ENCODE measurements at places on chromosomes 5 and 9.
A peak's percentile ranks its signal among the peaks of the same experiment; 100 is the strongest.

DNA sequence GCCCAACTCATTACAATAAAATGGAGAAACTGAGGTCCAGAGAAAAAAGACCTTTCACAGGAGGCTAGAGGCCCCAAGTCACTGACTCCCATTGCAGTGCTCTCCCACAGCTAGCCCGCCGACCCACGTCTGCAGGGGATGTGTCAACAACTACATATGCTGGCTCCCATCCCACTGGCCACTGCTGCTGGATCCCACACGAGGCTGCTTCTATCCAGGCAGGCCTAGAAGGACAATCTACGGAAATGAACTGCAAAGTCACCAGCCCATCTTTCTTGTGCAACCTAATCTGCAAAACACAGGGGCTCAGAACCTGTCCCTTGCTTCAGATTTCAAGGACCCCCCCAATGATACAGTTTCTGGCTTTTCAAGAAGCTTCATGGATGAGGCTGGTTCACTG, 24.0 kb downstream of the RAPGEF1 start:
- no peak for DNase-seq

- peak; percentile 40 for DNase-seq
Measured at GRCh38 chr5:119022017-119022745, 33.8 kb upstream of the DTWD2 start.

DNA sequence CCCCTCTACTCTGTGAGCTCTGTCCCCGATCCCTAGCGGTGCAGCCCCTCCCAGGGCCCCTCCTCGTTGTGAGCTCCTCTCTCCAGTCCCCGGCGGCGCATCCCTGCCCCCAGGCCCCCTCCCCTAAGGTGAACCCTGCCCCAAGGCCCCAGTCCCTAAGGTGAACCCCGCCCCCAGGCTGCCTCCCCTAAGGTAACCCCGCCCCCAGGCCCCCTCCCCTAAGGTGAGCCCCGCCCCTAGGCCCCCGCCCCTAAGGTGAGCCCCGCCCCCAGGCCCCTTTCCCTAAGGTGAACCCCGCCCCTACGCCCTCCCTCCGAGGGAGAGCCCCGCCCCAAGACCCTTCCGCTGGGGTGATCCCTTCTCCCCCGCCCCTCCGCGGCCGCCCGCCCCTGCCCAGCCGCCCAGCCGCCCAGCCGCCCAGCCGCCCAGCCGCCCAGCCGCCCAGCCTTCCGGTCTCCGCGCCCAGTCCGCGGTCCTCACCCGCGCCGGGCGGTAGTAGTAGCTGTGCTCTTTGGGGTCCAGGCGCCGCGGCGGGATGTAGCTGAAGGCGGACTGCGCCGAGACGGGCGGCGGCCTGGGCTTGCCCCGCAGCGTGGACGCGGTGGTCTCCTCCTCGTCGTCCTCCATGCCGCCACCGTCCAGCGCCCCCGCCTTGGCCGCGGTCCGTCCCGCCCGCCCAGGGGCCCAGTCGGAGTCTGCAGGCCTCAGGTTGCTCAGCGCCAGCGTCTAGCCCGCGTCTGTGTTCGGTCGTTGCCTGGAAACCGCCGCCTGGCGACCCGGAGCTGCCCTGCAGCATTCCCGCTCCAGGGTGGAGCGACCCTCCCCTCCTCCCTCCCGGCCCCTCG, at the start of gene CFAP90:
Gene CFAP90 (minus strand): TSS at position 739 of the 845 bp plus-strand sequence. CDS start 112 bp downstream, at position 627.
- DNase-seq = peak; percentile 73

DNA sequence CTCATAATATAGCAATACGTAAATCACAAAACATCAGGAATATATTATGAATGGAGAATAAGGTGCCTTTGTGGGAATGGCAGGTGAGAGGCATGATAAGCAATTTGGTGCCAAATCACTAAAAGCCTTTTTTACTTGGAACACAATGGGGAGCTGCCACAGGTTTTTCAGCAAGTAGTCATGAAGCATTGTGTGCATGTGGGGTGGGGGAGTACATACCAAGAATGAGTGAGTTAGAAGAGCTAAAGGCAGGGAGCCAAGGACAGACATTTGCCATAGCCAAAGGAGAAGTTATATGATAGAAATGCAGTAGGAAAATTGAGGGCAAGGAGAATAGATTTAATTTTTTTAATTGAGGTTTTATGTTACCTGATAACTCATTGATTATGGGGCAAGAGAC, 445.0 kb upstream of the SMC2 start:
- no peak for DNase-seq

- DNase-seq = no peak
Measured at GRCh38 chr5:174832025-174832424, 107.6 kb downstream of the MSX2 start.

DNA sequence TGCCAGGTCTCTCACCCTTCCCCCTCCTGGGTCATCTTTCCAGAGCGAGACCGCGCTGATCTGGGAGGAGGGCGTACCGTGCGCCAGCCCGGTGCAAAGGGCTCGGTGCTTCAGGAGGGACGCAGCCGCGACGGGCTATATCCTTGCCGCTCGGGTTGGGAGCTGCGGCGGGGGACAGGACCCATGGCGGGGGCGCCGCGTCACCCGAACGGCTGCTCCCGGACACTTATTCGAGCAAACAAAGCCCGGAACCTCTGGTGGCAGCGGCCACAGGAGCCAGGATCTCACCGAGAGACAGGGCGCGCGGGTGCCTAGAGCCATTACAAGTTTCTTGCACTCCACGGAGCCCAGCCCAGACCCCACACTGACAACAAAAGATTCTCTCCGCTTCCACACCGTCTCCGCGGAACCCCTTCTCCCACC, 1.3 kb downstream of the SEMA6A start:
- DNase-seq = peak; percentile 60

GRCh38 chr9:93154293-93154903, 20.3 kb upstream of the NINJ1 start:
- peak; percentile 79 for DNase-seq

GRCh38 chr9:111451570-111451969, 32.6 kb downstream of the ECPAS start:
- no peak for DNase-seq

DNA sequence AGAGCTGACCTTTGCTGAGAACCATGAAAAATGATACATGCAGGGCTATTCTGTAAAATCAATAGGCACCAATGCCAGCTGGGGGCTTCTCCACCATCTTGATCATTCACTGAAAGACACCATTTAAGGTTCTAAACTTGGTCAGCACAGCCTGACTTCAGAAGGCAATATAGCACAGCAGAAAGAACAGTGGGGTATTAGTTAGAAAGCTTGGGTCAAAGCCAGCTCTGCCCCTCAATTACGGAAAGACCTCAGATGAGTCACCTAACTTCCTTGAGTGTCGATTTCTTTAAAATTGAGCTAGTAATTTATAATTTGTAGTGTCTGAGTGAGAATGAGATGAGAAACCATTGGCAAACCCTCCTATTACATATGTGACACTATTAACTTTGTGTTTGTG, 3.4 kb downstream of the TNC start:
- DNase-seq = no peak

- DNase-seq = no peak
Measured at GRCh38 chr9:111728143-111728542, 66.6 kb downstream of the SHOC1 start.

GRCh38 chr9:134288746-134289145, 37.5 kb upstream of the RXRA start:
- no peak for DNase-seq

GRCh38 chr5:83472508-83473345, 1.2 kb downstream of the VCAN start:
- peak; percentile 71 for DNase-seq

DNA sequence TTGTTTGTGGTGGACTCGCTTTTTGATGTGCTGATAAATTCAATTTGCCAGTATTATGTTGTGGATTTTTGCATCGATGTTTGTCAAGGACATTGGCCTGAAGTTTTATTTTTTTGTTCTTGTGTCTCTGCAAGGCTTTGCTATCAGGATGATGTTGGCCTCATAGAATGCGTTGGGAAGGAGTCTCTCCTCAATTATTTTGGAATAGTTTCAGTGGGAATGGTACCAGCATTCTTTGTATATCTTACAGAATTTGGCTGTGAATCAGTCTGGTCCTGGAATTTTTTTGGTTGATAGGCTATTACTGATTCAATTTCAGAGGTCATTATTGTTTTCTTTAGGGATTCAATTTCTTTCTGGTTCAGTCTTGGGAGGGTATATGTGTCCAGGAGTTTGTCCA, 141.4 kb upstream of the RGS7BP start:
- no peak for DNase-seq

- DNase-seq = peak; percentile 55
Measured at GRCh38 chr5:97162045-97162444, 19.6 kb upstream of the LIX1 start.

DNA sequence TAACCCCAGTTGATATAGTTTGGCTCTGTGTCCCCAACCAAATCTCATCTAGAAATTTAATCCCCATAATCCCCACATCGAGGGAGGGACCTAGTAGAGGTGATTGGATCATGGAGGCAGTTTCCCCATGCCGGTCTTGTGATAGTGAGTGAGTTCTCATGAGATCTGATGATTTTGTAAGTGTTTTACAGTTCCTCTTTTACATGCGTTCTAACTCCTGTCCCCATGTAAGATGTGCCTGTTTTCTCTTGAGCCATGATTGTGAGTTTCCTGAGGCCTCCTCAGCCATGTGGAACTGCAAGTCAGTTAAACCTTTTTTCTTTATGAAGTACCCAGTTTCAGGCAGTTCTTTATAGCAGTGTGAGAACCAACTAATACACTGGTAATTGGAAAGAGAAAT, 73.6 kb downstream of the CDH12 start:
- no peak for DNase-seq

DNA sequence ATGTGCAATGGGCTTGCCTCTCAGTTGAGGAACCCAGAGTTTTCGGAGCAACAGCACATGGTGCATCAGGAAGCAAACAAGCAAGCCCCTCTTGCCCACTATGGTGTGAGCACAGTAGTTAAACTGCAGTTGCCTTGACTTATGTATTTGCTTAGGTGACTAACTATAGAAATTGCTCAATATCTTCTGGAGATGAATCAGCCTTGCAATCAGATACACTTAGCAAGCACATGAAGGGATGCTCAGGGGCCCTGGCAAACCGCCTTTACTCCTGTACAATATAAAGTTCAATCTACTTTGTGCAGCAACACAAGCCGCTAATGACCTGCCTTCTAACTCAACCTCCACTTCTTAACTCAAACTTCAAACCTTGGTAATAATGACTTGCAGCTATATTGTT, 581.7 kb upstream of the RIOK2 start:
- DNase-seq = no peak

GRCh38 chr5:91910247-91910646, 527.1 kb upstream of the ARRDC3 start:
- DNase-seq = no peak

- DNase-seq = peak; percentile 69
Measured at GRCh38 chr5:59188419-59189225, 605.7 kb downstream of the RAB3C start.

- DNase-seq = no peak
Measured at GRCh38 chr9:100160021-100160420, 61.0 kb downstream of the INVS start.

- DNase-seq = no peak
Measured at GRCh38 chr5:143030349-143030748, 260.2 kb downstream of the ARHGAP26 start.

DNA sequence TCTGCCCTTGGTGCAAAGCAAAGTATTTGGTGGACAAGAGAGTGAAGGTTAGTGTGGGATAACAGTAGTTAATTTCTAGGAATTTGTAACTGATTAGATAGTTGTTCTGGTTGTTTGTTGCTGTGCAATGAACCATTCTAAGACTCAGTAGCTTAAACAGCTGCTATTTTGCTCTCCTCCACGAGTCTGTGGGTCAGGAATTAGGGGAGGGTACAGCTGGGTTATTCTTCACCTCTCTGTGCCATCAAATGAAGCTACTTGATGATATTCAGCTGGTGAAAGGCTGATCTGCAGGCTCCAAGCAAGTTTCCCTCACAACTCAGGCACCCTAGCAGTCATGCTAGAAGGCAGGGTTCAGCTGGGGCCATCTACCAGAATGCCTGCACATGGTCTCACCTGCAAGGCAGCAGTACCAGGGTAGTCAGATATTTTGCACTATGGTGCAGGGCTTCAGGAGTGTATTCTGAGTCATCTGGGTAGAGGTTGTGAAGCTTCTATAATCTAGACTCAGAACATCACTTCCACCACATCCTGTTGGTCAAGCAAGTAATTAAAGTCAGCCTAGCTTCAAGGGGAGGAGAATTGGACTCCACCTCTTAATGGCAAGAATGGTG, 159.5 kb upstream of the SLC28A3 start:
- DNase-seq = no peak

DNA sequence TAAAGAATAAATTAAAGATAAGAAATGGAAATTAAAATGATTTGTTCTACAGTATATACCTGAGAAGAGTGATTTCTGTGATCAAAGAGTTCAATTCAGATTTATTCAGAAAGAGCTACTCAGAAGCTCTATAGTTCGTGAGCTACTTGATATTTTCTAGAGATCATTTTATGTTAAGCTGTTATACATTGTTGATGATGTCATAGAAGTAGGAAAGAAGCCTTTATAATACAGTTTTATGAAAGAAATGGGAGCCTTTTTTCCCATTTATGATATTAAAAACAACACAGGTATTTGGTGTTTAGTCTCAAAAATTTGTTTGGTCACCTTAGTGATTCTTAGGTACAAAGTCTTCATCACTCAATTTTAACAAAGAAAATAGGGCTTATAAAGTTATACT, 20.8 kb downstream of the RNF14 start:
- no peak for DNase-seq

- no peak for DNase-seq
Measured at GRCh38 chr5:1983919-1984695, 101.4 kb upstream of the IRX4 start.

DNA sequence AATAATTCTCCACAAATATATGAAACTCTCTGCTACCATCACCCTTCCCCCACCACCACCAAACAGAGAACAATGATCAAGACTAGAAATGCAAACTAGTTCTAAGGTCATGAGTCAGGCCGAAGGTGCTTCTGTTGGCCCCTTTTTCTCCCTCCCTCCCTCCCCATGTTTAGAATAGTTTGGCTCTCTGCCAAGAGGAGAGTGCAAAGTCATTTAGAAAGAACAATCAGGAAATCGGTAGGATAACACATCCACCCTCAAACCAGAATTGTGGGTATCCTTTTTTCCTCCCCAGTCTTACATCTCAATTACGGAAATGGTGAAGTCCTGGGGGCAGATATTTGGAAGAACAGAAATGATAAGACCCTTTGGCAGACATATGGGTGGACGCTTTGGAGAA, 170.1 kb downstream of the SLF1 start:
- no peak for DNase-seq

Measured in D341Med (cell line).